Stimulated activated CD4-positive, alpha-beta T cell treated with anti-CD3 and anti-CD28 coated beads, Interleukin-15, amount 100 ng/mL, for 24 hours (primary cell): ENCODE measurements at places on chromosomes 1 and 21.

GRCh38 chr1:35561297-35561971 is 3.8 kb downstream of the NCDN start:
- DNase-seq, result no peak

DNA sequence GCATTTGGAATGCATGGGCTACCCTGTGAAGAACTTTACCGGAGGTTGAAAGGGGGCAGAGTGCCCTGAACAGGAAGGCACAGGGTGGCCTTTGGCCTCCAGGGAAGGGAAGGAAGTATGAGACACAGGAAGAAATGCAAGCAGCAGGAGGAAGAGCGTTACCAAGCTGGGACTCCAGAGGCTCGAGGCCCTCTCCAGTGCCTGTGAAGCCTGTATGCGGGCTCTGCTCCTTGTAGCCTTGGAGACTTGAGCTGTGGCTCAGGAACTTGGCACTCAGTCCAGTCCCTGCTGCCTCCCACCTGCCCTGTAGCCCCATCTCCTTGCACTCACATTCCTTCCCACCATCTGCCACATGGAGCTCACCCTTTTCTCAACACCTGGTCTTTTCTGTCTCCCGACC is 33.5 kb upstream of the RNF19B start:
- no peak for DNase-seq

GRCh38 chr1:220772846-220773245 is 13.9 kb upstream of the MTARC1 start:
- DNase-seq, result no peak

GRCh38 chr21:45415943-45416611 is 11.1 kb downstream of the COL18A1 start:
- no peak for DNase-seq

DNA sequence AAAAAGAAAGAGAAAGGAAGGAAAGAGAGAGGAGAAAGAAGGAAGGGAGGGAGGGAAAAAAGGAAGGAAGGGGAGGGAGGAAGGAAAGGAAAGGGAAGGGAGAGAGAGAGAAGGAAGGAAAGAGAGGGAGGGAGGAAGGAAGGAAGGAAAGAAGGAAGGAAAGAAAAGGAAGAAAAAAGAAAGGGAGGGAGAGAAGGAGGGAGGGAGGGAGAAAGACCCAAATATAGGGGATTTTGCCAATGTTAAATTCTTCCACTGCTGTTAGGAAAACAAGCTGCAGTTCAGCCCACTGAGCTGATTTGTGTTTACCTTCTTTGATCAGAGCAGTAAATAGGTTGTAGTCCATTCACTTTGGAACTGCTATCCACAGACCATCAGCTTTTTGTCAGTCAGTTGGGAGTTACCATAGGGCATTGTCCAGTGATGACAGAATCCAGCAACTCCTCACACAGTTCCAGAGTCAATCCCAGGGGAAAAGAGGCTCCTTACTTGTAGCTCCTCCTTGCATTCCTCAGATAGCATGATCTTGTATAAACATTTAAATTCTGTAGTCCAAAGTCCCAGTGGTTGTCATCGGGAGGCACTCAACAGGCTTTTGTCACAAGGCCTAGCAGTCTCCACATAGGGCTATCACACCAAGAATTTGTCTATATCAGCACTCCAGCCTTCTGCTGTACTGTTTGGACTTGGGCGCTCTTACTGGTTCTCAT is 13.5 kb upstream of the PPP1R8 start:
- DNase-seq, result no peak

DNA sequence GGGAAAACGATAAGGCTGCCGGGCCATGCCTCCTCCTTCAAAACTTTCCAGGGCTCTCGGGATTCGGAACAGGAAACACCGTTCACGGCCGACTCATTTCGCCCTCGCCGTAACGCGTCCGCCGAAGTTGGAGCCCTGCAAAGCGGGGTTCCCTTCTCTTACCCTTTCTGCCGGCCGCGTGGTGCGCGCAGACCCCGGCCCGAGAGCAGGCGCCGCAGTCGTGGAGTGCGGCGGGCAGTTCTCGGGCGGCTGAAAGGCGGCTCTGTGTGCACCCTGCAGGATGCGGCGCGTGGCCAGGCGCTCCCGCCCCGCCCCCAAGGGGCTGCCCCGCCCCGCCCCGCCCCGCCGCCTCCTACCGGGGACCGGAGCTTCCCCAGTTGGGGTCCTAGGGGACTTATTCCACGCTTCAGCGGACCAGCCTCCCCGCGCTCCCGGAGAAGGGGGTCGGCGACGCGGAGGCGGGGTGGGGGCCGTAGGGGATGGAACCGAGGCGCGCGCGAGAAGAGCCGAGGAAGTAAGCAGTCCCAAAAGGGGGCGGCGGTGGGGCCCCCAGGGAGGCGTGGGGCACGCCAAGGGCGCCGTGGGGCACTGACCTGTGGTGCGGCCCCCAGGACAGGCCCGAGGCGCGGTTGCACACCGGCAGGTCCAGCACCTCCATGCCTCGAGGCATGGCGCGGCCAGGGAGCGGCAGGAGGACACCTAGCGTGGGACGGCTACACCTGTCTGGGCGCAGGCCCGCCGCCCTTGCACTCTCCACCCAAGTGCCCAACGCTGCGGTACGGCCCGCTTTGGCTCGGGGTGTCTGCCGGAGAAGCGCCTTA is at the start of gene MCOLN2:
Gene MCOLN2 (minus strand): TSS at position 268 of the 821 bp plus-strand sequence. CDS start 241 bp downstream, at position 27.
- DNase-seq, result peak; percentile 63

DNA sequence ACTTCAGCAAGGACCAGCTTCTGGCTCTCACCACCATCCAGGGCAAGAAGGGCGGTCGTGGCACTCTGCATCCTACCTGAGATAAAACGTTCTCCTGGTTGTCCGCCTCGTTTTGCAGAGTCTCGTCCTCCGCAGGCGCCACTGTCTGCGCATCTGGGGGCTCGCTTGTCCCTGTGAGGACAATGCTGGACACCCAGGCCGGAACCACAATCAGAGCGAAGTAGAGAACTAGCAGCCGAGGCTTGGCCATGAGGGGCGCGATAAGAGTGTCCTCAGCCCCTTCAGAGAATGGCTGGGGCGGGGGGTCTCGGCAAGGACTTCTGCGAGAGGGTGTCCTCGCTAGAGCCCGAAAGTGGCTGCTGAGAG is 505 bp downstream of the OLFML2B start:
- no peak for DNase-seq

GRCh38 chr1:27057389-27057788 is 44.7 kb upstream of the TENT5B start:
- DNase-seq, result no peak

GRCh38 chr1:9759939-9760338 is 63.8 kb downstream of the CLSTN1 start:
- DNase-seq, result no peak

DNA sequence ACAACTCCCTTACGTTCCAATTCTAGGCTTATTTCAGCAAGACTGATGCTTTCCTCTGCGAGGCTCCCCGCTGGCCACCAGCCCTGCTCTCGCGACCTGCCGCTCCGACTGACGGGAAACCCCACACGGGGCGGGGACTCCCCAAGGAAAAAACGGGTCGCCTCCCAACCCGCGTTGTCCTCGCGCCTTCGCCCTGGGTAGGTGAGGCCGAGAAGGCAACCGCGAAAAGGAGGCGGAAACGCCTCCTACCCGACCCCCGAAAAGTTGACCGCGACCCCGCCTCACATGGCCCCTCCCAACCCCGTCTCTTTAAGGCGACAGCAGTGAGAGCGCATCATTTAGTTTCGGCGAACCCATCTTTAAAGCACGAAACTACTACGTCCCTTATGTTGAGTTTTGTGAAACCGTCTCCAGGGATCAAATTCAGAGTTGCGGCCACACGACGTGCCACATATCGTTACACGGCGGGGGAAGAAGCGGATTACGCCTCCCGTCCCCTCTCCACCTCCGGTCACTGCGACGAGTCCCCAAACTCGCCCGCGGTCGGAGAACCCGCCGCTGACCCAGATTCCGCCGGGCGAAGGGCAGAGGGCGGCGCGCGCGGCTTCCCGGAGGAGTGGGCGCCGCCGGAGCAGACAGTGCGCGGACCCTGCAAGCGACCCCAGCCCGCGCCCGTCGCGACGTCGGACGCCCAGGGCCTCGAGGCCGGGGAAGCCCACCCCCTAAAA is 1.2 kb downstream of the ANP32E start:
- peak; percentile 96 for DNase-seq

- DNase-seq, result no peak
Observed at GRCh38 chr1:61708953-61709907, 15.7 kb downstream of the TM2D1 start.

- DNase-seq, result no peak
Observed at GRCh38 chr1:6783221-6783620, 2.0 kb upstream of the CAMTA1 start.

- DNase-seq, result no peak
Observed at GRCh38 chr1:228866468-228866867, 131.2 kb downstream of the RHOU start.

- no peak for DNase-seq
Observed at GRCh38 chr1:226800763-226801380, 61.8 kb upstream of the ITPKB start.

DNA sequence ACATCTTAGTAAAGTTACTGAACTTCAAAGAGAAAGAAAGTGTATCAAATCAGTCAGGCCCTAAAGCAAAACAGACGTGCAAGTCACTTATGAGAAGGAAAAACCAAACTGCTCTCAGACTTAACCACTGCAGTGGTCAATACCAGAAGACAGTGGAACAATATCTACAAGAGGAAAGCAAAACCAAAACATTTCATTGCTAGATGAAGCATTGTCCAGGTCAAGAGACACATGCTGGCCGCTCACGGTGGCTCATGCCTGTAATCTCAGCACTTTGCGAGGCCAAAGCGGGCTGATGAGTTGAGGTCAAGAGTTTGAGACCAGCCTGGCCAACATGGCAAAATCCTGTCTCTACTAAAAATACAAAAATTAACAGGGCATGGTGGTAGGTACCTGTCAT is 82.0 kb upstream of the MROH9 start:
- DNase-seq, result no peak

DNA sequence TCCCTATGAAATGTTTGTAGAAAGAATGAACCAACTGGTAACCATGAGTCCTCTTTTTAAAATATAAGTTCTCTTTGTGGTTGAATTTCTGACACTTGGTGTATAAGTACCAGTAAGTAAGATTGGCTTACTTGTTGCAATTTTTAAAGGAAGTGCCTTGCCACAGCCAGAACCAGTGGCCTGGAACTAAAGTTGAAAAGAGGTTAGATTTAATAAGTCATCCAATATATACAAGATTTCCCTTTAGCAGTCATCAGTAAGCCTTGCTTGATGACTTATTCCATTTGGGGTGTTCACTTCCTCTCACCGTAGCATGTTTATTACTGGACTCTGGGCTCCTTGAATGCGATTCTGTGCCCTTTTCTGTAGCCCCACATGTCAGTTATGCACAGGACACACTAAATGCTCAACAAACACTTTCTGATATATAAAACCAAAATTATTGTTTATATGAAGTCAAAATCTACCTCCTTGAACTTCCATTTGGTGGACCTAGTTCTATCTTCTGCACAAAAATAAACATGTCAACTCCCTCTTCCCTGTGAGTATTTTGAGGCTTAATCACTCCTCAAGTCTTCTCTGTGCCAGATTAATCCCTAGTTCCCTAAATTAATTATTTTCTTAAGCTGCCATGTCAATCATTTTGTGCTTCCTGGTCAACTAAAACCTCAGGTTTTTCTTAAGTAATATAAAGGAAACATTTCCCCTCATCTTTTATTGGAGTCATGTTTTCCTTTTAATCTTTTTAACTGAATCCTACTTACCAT is 218.1 kb downstream of the ST6GALNAC3 start:
- DNase-seq, result no peak

DNA sequence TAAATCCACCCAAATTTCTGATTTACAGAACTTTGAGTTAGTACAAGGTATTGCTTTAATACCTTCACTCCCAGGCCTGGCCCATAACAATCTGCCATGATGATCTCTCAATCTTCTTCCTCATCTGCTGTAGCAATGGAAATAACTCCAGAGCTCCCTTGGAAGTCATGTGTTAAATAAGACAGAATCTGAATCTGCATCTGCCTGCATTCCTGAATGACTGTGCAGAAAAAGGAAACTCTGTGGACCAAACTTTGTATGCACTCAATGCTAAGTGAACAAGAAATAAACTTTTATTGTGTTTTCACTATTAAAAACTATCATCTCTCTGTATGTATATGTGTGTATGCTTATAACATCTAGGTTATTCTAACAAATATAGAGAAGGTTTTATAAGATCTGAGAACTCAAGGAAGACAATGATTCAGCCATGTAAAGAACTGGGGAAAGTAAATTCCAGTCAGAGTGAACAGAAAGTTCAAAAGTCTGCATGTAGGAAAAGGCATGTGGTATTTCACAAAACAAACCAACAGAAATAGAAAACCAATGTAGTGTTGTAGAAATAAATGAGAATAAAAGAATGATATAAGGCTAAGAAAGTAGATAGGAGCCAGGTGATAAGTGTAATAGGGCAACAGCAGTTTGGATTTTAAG is 390.2 kb downstream of the USH2A start:
- no peak for DNase-seq

DNA sequence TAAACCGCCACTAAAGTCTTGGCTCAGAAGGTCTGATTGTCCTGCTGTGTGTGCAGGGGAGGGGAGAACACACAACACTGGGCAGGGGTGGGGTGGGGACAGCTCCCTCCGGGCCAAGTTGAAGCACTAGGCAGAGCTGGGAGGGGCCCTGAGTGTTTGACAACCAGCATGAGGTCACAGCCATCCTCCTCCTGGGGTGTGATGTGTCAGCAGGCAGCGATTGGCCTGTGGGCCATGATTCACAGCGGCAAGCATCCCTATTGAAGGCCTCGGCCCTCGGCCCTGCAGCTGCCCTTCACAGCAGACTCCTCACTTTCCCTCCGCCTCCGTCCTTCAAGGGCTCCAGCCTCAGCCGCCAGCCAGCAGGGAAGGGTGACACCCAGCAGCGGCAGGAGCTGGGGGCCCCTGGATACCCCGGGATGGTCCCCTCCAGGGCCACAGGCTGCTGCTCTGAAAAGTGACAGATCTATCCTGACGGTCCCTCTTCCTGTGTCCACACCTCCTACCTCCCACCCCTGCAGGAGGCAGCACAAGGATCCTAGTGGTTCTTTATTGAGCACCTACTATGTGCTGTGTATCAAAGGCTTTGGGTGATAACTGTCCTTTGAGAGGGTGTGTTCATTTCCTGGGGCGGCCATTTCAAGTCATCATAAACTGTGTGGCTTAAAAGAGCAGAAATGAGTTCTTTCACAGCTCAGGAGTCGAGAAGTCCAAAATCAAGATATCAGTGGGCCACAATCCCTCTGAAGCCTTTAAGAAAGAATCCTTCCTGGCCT is 66.0 kb upstream of the SLC25A33 start:
- peak; percentile 10 for DNase-seq

- DNase-seq, result peak; percentile 11
Observed at GRCh38 chr1:5830771-5831599, 161.2 kb downstream of the NPHP4 start.

DNA sequence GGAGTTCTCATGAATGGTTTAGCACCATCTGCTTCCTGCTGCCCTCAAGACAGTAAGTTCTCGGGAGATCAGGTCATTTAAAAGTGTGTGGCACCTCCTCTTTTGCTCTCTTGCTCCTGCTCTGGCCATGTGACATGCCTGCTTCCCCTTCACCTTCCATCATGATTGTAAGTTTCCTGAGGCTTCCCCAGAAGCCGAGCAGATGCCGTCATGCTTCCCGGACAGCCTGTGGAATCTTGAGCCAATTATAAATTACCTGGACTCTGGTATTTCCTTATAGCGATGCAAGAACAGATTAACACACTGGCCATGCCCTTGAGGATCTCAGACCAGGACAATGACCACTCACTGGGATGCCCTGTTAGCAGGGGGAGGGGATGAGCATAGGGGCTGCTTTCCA is 212.3 kb downstream of the MATN1 start:
- no peak for DNase-seq

GRCh38 chr1:163166886-163167555 is 35.7 kb downstream of the RGS5 start:
- DNase-seq, result no peak

GRCh38 chr1:240424740-240425464 is 187.1 kb downstream of the GREM2 start:
- no peak for DNase-seq

GRCh38 chr1:39003281-39003680 is 12.2 kb downstream of the AKIRIN1 start:
- no peak for DNase-seq
